ENCODE measurements at places on chromosomes 13 and 19.

GRCh38 chr19:3983936-3984583, 1.2 kb downstream of the EEF2 start:
- DNase-seq: no peak

DNA sequence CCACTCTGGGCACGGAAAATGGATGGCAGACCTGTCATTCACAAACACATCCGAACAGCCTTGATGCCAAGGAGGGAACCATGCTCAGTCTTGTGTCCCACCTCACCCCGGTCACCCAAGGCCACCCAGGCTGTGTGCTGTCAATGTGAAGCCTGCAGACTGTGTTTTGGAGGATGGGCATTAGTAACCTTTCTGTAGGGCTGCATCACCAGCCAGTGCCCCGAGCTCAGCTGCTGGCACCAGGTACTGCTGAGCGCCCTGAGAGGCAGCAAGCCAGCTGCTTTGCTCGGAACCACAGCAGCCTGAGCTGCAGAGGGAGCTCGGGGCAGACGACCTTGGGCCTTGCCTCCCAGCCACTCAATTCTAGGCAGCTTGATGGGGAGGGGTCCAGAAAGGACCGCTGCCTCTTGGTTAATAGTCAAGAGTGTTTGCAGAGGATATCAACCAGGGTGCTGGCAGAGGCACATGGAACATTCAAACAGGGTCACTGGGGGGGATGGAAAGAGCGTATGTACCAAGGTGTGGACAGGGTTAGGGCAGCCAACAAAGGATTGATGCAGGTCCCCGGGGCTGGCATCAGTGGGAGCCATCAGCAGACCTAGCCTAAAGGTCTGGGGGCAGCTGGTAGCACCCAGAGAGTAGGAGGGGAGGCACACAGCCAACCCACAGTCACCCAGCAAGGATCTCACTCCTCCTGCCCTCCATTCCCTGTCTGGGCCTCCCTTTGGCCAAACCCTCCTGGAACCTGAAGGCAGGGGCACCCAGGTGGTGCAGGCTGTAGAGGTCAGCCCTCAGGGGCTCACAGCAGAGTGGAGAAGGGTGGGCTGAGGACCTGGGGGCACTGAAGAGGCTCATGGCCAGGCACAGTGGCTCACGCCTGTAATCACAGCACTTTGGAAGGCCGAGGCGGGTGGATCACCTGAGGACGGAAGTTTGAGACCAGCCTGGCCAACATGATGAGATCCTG, 8.1 kb downstream of the VSTM2B start:
- no peak for DNase-seq

- DNase-seq: no peak
Observed at GRCh38 chr19:50264483-50265186, 61.2 kb downstream of the MYH14 start.

- no peak for DNase-seq
Observed at GRCh38 chr13:32314271-32315237, 609 bp downstream of the ZAR1L start.

DNA sequence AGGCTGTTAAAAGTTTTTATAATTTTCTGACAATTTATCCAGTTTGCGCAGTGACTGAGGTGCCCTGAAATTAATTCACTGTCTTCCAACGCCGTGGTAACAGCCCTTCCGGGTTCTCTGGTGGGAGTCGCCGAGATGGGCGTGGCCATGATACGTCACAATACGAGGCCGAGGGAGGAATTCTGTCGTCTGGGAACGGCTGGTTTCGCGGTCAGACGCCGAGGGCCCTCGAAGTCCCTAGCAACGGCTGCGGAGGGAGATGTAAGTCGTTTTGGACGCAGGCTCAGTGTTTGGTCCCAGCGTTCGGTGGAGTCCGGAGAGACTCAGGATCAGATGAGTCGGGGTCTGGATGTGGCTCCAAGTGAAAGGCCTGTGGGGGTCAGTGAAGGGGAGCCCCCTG, 21.7 kb downstream of the ZNF613 start:
- no peak for DNase-seq

- no peak for DNase-seq
Observed at GRCh38 chr19:398719-399118, 10.2 kb downstream of the C2CD4C start.

DNA sequence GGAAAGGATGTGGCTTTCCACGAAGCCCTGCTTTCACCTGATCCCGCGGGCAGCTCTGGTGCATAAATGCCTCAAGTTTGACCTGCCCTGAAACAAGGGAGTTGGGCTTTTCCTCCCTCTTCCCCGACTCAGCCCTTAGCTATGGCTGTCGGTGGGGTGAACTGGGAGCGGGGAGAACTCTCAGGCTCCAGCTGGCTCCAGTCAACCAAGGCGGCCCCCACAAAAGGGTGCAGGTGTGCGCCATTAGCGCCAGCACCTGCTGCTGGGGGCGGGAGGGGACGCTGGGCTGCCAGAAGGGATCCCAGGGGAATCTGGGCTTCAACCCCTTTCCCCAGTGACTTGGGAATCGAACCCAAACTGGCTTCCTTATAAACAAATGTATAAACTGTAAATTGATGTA, 7.1 kb upstream of the DHRS12 start:
- no peak for DNase-seq

- no peak for DNase-seq
Observed at GRCh38 chr13:113021811-113022210, 52.8 kb downstream of the MCF2L start.

- DNase-seq: no peak
Observed at GRCh38 chr19:44303320-44303719, 1.5 kb downstream of the ZNF235 start.

- DNase-seq: no peak
Observed at GRCh38 chr13:50948601-50949000, 39.0 kb downstream of the RNASEH2B start.

DNA sequence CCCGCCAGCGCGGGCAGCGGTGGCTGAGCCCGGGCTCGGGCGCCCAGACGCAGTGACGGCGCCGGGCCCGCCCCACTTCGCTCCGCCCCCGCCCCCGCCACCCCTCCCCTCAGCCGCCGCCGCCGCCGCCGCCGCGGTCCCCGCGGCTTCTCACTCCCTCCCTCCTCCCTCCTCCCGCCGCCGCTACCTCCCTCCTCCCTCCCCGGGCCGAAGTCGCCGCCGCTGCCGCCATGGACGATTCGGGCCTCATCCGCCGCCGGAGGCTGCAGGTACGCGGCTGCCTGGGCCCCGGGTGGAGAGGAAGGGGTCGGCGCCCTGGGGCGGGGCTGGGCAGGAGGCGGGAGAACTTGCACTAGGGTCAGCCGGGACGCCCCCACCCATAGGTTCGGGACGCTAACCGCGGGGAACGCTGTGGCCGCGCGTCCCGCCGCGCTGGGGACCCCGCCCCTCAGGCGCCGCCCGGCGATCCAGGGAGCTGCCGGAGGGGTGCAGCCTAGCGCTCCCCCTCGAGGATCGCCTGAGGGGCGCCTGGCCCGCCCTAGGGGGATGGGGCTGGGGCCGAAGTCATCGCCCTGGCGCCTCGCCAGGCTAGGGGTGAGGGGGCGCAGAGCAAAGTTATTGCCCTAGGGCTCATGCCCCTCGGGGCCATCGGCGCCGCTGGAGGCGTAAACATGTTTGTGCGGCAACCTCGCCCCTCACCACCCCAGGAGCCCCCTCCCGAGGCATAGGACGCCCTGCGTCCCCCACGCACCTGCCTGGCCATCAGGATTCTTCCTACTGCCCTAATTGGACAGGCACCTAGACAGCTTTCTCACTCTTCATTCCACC, 427 bp downstream of the RTBDN start:
- peak; percentile 39 for DNase-seq

DNA sequence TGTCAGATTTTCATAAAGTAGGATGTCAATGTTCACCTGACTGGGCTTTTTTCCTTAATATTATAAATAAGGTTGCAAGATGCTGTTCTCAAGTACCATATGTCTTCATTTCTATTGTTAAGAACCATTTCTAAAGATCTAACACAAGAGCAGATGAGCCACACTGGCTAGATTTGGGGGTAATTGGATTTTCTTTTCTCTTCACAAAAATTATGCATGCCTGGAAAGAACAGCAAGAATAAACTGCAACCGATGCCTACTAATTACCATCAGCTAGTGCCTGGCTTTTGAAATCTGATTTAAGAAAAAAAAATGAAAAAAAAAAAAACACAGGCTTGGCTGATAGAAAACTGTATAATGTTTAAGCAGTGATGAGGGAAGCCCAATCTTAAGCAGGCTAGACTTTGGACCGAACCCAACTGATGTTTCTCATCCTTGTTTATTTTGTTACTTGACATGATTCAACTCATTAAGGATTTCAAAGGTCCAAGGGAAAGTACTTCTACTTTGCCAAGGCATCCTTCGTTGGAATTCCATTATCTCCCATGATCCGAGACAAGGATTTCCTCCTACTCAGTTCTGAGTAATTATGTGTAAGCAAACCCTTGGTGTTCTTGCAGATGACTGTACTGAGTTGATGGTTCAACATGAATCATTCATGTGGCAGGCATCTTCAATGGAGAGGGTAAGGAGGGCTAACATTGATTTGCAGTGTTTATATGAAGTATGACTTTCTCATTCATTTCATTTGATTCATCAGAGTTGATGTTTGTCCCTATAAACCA, 300.5 kb downstream of the SPRY2 start:
- no peak for DNase-seq

GRCh38 chr13:49146950-49147355, 73.2 kb upstream of the MLNR start:
- no peak for DNase-seq

- DNase-seq: no peak
Observed at GRCh38 chr13:30134578-30134977, 172.8 kb downstream of the KATNAL1 start.

DNA sequence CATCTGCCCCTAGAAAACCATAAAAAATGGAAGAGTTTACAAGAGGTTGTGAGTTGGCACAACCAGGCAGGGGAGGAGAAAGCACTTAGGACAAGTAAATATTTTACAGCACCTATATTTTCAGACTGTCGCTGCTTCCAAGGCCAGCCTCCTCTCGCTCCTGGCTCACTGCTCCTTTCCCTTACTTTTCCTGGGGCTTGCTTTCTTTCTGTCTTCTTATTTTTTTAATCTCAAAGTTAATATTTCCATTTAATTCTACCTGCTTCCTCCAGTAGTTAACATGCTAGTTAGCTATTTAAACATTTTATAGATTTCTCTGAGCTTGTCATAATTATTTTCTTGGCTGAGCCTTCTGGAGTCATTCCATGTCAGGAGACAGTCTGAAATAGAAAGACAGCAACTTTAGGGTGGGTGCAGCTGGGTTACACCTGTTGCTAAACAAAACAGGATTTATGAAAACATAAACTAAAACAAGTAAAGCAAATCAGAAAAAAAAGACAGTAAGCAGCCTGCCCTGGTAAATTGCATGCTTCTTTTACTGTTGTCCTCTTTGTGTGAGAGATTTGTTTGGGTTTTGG, 330.1 kb downstream of the DLEU7 start:
- DNase-seq: no peak

- no peak for DNase-seq
Observed at GRCh38 chr13:98142380-98143156, at the start of gene FARP1. FARP1 (plus strand) TSS chr13:98143094; CDS start chr13:98213243, 70,149 bp downstream.

- DNase-seq: no peak
Observed at GRCh38 chr13:103273825-103274224, 207.6 kb upstream of the SLC10A2 start.

DNA sequence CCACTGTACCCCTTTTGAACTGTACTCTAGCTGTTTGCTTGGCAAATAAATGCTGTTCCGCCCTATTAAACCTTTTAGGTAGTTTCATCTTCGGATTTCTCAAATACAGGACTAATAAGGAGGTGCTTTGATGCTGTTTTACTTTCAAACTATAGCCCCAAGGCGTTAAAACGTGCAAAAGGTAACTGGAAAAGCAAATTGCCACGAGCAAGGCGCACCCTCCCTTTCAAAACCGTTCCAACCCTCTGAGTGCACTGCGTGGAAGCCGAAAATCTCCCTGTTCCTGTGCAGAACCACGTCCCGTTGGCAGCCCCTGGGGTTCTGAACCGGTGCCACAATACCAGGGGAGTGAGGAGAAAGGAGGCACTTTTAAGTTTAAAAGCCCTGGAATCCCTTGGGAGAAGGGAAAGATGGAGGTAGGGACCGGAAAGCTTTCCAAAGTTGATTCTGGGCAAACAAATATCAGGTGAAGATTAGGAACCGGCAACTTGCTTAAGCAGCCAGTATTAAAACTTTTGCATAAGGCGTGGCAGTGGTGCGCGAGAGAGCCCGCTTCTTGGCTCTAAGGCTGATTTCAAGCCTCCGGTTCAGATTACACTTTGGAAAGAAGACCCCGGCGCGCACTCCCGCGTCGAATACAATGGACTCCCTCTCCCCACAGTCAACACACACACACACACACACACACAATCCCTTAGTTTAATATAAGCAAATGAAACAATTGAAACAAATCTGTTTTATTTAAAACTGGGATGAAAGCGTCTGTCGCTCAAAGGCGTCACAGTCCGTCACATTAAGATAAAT, 9.5 kb downstream of the POU4F1 start:
- no peak for DNase-seq

DNA sequence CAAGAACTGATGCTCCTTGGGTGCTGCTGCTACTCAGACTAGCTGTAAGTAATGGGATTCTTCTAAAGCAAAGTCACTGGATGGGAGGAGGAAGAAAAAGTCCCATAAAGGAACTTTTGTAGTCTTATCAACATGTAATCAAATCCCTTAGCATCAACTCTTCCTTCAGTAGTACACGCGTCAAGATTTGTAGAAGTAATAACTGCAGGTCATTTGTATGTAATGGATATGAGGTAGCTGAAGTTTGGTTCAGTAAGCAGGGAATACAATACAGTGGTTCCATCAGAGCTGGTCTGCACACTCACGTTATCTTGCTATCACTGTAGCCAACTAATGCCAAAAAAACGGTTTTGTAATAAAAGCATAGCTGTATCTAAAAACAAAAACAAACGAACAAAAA, 72.4 kb upstream of the ZDHHC20 start:
- no peak for DNase-seq

GRCh38 chr19:45886427-45887199, 672 bp upstream of the IRF2BP1 start:
- peak; percentile 82 for DNase-seq

DNA sequence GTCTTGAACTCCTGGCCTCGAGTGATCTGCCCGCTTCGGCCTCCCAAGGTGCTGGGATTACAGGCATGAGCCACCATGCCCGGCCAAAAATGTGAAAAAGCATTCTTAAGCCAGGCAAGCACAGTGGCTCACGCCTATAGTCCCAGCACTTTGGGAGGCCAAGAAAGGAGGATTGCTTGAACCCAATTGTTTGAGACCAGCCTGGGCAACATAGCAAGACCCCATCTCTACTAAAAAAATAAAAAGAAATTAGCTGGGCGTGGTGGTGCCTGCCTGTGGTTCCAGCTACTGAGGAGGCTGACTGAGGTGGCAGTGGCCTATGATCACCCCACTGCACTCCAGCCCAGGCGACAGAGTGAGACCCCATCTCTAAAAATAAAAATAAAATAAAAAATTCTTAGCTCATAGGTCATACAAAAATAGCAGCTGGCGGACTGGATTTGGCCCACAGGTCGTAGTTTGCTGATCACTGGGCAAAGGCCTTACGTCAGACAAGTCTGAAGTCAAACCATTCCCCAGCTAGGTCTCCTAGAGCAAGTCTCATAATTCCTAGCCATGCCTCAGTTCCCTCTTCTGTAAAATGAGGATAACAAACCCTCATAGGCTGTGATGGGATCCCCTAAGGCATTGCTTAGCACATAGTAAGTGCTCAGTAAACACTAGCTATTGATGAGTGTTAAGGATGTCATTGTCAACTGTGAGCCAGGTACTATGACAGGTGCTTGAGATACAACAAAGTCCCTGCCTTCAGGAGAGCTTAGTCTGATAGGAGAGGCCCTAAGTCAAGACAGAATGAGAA, 36.0 kb downstream of the INSR start:
- DNase-seq: no peak

GRCh38 chr13:32594157-32594738, 8.0 kb downstream of the PDS5B start:
- DNase-seq: no peak
